Activated CD4-positive, alpha-beta T cell treated with anti-CD3 and anti-CD28 coated beads for 24 hours (primary cell): ENCODE measurements at places on chromosomes 1 and 21.

- DNase-seq = no peak
Measured at GRCh38 chr1:53219711-53220110, 723 bp downstream of the CZIB start.

DNA sequence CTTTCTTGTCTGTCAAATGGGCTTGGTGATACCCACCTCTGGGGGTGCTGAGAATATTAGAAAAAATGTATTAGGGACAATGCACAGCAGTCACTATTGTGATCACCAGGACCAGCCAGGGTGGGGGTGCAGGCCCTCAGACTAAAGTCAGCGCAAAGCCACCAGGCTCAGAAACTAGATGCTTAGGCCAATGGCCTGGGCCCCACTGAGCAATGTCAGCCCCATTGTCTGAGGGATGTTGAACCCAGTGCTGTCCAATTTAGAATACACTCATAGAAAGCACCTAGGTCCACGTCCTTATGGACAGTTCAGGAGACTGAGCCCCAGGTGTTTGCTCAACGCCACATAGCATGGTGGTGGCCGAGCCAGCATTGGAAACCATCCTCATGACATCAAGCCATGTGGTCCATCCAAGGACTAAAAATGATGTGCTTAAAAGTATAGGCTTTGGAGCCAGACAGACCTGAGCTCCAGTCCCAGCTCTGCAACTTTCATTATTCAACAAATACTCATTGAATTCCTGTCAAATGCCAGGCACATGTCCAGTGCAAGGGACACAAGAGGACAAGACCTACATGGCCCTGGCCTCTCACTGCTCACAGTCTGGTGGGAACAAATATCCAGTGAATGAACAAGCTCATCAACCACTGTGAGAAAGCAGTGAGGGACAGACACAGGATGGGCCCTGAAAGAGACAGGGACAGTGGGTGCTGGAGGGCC is 273.8 kb downstream of the MATN1 start:
- no peak for DNase-seq

DNA sequence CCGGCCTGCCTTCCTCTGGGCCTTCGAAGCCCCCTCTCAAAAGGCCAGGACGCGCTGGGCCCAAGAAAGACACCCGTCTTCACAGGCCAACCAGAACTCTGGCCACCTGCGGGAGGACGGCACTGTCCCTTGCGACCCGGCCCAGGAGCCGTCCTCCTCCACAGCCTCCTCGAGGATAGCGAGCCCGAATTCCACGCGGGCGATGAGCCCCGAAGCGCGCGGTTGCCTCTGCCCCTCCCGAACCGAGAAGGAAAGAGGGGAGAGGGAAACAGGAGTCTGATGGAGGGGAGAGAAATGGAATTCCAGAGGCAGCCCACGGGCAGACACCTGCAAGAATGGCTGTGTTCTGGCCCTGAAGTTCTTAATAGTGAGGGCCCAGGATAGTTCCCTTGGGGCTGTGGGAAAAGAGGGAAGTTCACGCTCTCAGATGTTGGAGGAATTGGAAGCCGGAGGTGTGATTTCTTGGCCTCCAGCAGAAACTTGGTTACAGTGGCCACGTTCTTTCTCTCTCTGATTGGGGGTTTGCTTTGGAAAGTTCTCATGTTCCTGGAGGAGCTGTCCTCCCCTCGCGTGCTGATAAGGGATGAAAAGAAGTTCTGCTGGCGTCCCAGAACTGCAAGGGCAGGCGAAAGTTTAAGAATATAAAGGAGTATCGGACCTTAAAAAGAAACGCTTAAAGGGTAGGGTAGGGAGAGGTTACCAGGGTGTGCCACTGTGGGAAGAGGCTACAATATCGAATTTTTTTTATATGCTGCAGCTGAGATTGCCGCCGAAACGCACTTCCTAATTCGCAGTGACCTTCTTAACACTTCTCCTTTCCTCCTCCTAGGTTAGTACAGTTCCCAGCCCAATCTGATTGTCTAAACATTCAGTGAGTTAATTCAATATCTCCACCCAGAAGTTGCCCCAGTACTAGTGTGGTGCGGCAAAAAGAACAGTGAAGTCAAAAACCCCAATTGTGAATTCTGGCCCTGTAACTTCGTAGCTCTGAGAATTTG is 5.8 kb upstream of the SLC44A5 start:
- DNase-seq = no peak

GRCh38 chr1:70487459-70487815 is 76.4 kb downstream of the CTH start:
- DNase-seq = no peak

DNA sequence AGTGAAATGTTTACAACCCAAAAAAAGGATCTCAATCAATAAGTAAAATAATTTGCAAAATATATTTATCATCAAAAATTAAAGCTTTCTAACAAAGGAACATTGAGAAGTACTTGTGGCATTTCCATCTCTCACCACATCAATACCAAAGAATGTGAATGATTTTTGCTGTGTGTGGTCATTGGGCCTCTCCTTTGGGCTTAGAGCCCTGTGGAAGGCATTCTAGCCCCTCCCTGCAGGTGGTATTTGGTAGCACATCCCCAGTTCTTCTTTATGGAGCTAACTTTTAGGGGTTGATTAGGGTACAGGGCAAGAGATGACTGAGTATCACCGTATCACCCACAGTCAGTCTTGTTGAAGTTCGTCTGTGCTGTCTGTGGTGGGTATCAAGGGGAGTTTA is 294.1 kb upstream of the SGIP1 start:
- DNase-seq = no peak

- no peak for DNase-seq
Measured at GRCh38 chr1:220921498-220921897, 42.3 kb downstream of the HLX start.

- no peak for DNase-seq
Measured at GRCh38 chr1:155083865-155084721, 5.5 kb downstream of the EFNA3 start.

DNA sequence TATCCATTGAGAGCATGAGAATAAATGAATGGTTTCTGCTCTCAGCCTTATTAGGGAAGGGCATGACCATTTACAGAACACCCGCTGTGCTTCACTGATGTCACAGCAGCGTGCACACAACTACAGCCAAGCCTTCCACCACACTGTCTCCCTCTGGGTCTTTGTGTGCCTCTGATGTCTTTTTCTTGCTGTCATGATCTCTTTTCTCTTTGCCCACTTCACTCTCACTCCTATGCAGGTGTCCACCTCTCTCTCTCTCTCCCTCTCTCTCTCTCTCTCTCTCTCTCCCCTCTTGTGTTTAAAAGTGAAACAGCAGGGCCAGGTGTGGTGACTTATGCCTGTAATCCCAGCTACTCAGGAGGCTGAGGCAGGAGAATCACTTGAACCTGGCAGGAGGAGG is 232.5 kb upstream of the JUN start:
- DNase-seq = no peak

DNA sequence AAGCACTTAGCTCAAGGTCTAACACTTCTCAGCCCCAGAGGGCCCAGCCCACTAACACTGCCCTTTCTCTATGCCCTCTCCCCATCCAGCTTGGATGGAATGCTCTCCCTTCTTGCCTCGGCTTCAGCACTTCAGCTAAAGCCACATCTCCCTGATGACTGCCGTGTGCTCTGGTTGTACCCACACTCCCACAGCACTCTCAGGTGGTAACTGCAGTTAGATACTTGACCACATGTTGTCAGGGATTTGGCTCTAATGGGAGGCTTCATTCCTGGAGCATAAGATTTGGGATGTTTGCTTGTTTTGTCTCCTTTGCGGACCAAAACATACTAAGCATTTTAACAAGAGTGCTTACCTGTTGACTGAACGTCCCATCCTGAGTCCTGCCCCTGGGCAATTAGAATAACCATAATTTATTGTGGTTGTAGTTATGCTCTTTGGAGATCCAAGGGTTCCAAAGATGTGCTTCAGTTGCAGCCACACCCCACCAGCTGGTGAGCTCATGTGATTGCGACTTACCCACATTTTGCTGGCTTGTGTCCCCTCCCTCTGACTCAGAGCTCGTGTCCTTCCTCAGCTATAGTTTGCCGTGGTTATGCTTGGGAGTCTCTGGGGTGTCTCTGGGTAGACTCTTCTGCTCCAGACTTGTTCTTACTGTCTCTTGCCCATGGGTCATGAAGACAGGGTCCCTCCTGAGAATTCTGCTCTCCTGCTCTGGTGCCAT is 7.7 kb upstream of the SLC26A9 start:
- no peak for DNase-seq

DNA sequence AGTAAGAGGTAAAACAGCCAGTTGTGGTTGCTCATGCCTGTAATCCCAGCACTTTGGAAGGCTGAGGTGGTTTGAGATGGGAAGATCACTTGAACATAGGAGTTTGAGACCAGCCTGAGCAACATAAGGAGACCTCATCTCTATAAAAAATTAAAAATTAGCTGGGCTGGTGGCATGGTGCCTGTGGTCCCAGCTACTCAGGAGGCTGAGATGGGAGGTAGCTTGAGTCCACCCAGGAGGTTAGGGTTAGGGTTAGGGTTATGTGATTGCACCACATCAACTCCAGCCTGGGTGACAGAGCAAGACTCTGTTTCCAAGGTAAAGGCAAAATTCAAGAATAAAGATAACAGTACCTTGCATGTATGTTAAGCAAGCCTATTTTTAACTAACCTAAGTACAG is 3.5 kb downstream of the SAMSN1 start:
- DNase-seq = no peak

DNA sequence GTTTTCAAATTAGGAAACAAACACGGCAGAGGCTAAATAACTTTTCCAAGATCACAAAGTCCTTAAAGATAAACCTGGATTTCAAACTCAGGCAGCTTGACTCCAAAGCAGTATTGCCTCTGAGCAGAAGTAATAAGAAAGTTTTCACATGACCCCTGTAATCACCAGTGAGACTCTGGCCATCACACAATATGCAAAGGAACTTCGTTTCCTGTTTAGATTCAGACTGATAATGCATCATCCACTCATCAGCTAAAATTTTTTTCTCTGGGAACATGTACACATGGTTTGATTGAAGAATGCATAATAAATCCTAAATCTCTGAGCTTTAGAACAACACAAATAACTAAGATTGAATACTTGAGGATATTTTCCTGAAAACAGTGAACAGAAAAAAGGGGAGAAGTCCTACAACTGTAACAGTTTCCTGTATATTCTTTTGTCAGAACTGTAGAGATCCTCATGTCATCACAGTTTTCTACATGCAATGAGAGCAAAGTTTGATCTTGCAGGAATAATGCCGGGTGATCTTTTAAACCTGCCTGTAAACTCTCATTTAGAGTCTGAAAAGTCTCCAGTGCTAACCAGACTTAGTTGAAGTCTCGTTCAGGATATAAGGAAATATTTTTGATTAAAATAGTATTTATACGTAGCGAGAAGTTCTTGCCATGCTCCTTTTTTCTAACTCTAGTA is 225.3 kb downstream of the SPATA17 start:
- DNase-seq = no peak

DNA sequence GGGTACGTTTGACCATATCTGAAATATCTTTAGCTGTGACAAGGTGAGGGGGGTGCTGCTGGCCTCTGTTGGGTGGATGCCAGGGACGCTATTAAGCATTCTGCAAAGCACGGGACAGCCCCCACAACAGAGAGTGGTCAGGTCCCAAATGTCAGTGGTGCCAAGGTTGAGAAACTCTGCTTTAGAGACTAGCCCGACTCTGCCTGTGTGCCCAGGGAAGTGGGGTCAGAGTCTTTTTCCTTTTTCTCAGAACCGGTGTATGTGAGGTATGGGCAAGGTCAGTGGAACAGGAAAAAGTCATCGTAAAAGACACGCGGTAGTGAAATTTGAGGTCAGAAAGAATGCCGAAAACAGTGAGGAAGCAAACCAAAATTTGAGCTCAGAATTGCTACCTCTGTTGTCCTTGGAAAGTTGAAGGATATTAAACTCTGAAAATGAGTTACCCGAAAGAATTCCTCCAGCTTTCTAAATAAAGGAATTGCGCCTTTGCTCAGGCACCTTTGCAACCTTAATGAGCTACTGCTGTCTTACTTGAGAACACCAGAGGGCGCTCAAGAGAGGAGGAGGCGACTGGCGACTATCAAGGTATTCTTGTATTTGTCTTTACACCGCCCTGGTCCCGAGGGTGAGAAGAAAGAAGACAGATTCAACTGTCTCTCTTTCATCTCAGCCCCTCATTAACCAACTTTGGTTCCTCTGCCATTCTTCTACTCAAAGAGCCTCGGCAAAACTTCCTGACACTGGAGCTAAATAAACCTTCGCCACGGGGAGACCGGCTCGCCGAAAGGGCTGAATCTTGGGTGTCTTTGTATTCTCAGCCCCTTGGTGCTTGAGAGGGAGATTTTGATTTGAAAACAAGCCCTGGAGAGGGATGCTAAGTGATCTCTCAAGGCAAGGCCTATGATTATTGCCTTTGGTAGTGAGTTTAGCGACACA is 85.4 kb upstream of the OLIG2 start:
- DNase-seq = peak; percentile 38

DNA sequence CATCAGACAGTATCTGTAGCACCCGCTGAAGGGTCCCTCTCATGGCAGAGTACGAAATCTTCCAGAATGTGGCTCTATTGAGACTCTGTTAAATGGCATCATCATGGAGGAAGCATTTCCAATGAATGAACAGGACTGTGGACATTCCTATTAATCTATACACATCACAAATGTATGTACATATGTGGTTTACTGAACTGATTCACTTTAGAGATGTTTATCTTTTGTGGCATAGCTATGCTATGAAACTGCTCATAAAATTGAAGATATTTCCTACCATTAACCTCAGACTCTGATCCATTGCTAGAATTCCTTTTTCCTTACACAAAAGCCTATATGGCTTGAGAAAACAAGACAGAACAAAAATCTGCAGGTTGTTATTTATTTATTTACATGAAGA is 259.6 kb upstream of the RRP15 start:
- DNase-seq = no peak

DNA sequence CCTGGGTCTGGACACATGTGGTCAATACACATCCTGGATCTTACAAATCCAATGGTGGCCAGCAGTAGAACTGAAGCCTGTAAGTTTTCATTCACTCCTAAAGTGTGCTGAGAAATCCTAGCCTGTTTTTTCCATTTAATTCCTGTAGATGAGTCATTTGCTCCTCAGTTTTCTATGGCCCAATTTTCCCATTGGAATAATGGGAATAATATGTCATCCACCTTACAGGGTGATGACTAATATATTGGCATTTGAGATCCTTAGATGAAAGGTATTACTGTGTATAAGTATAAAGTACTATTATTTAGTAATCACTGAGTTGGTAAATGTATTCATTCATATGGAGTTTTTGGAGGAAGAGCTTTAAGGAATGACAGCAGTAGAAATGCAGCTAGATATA is 89.7 kb upstream of the ADAR start:
- DNase-seq = no peak

- DNase-seq = no peak
Measured at GRCh38 chr1:211713231-211713630, 37.8 kb upstream of the NEK2 start.

- no peak for DNase-seq
Measured at GRCh38 chr1:152143150-152143887, 15.7 kb downstream of the RPTN start.

- peak; percentile 42 for DNase-seq
Measured at GRCh38 chr1:202009326-202010179, 834 bp upstream of the ELF3 start.

GRCh38 chr1:43466403-43466802 is 12.7 kb upstream of the HYI start:
- DNase-seq = no peak

- DNase-seq = no peak
Measured at GRCh38 chr21:38175306-38175705, 81.5 kb upstream of the KCNJ15 start.
